ENCODE measurements at places on chromosomes 12 and 14.

DNA sequence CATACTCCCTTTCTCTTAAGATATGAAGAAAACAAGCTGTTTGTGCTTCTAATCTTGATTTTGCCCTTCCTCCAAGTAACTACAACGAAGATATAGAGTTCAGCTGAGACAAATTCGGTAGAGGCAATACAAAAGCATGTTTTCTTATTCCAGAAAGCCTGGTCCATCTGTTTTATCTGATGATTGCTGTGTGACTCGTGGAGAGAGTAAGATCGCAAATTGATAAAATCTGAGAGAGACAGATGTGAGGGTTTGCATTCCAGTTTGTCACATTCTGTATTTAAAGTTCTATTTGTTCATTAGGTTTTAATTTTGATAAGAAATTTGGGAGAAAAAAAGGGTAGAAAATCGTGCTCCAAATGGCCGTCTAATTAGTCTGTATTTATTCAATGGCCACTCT is 192.1 kb downstream of the CPNE8 start:
- DNase-seq, result no peak

DNA sequence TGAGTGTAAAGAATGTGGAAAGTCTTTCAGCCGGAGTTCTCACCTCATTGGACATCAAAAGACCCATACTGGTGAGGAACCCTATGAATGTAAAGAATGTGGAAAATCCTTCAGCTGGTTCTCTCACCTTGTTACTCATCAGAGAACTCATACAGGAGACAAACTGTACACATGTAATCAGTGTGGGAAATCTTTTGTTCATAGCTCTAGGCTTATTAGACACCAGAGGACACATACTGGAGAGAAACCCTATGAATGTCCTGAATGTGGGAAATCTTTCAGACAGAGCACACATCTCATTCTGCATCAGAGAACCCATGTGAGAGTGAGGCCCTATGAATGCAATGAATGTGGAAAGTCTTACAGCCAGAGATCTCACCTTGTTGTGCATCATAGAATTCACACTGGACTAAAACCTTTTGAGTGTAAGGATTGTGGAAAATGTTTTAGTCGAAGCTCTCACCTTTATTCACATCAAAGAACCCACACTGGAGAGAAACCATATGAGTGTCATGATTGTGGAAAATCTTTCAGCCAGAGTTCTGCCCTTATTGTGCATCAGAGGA is 25.1 kb upstream of the ZNF268 start:
- DNase-seq, result no peak

DNA sequence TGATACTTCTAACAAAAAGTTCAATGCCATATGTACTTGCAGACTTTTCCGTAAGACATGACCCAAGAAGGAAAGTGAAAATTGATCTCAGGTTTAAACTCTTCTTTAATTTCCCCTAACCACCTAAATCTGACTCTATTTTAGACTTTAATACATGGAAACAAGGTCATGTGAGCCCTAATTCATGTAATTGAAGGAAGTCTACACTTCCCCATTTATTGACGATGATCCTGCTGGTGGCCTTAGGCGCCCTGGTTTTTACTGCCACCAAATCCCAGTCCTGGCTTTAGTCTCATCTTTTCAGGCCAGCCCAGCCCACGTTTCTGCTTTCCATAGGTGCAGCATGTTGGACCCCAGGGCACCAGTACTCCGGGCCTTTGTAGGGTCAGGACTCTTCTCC is 157.9 kb downstream of the PELI2 start:
- DNase-seq, result no peak

DNA sequence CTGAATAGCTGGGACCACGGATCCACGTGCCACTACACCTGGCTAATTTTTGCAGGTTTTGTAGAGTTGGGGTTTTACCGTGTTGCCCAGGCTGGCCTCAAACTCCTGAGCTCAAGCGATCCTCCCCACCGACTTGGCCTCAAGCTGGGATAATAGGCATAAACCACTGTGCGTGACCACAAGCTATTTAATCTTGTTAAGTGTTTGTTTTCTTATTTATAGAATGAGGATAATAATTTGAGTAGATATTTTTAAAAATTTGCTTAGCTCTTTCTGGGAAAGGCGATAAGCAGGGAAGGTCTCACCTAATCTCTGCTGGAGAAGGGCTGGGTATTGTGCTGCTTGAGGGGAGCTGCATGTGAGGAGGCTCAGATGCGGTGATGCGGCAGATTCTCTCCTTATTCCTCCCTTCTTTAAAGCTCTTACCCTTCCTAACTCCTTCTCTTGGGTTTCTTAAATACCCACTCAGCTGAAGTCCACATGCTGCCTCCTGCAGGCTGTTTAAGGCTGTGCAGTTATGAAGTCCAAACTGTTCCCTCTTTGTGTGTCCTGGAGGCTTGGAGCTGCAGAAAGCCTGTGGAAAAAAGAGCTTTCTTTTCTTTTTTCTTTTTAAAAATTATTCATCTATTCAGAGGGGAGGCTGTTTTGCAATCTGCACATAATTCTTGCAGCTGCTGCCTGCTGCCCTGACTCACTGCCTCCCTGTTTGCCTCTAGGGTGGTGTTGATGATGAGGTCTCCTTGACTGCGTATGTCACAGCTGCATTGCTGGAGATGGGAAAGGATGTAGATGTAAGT is 37.9 kb downstream of the A2ML1 start:
- DNase-seq, result no peak

DNA sequence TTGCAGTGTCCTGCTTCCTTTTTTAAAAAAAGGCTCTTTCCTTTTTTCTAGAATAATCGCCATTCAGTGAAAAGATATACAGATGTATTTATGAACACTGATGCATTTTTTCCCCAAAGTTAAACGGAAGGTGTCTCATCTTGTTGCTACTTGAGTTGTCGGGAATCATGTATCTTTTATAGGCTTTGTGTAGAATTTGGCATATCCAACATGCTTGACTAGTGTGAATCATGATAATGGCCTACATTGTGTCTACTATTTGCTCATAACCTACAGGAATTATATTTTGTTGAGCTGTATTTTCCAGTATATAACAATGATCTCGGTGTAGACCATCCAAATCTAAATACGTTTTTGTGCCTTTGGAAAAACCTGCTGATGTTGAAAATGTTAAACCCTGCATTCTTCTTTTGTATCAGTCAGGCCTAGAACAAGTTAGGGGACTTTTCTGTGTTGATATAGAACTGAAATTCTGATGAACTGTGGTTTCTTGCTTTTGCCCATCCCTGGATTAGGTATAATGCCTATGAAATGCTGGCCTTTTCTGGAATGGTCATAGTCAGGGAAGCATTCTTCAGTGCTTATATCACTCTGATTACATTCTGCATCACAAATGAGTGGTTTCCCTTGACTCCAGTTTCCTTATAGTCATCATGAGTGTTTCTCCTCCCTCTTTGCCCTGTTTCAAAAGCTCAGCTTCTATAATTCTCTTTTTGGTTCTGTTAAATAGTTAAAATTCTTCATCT is 10.8 kb downstream of the BMAL2 start:
- DNase-seq, result no peak
